ENCODE measurements at places on chromosomes 7 and 10.

DNA sequence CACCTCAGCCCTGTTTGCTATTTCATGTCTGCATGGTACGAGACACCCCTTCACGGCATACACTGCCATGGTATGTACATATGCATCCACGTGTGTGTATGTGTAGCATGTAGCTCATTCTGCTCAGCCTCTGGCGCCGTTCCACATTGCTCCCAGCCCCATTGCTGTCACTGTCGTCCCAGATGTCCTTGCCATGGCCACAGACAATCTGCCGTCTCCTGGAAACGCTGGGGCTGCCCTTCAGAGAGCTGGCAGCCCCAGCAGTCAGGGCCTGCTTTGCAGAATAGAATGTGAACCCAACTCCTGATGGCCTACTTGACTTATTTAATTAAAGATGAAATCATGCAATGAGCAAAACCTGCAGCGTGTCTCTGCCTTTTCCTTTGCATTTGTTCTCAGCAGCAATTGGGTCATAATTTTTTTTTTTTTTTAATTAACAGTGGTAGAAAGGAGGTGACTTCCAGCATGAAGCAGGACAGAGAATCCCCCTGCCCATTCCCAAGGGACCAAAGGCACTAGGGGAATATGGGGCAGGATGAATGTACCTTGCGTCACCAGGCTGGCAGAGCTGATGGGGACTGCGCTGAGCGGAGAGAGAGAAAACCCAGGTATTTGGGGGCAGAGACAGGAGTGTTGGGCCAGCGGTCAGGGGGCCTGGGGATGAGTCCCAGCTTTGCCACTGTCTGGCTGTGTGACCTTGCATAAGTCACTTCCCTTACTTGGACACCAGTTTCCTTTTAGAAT lies 49.2 kb downstream of the CHST3 start:
- no peak for DNase-seq

GRCh38 chr7:86094166-86094669 lies 549.5 kb upstream of the GRM3 start:
- DNase-seq, result no peak

- no peak for DNase-seq
Measured at GRCh38 chr7:7786595-7786994, 68.2 kb upstream of the RPA3 start.

DNA sequence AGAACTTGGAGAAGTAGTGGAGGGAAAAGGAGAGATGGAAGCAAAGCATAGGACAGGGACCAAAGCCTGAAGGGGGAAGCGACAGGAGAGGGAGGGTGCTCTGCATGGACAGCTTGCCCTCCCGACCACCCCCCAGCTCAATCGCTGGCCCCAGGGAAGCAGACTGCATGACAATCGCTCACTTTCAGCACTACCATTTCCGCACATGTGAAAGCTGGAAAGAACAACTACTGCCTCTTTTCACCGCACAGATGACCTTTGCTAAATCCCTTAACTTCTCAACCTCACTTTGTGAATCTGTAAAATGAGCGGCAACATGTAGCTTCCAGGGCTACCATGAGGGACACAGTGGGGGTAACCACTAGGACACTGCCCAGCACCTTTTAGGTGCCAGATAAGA lies 17.1 kb downstream of the VOPP1 start:
- DNase-seq, result no peak

- DNase-seq, result no peak
Measured at GRCh38 chr7:33185786-33186185, 56.4 kb downstream of the BBS9 start.

All from activated naive CD4-positive, alpha-beta T cell treated with anti-CD3 and anti-CD28 coated beads, Interleukin-2, amount 50 U/mL, for 16 hours (primary cell).